ENCODE measurements at places on chromosomes 7 and 10.
A peak's percentile ranks its signal among the peaks of the same experiment; 100 is the strongest.

DNA sequence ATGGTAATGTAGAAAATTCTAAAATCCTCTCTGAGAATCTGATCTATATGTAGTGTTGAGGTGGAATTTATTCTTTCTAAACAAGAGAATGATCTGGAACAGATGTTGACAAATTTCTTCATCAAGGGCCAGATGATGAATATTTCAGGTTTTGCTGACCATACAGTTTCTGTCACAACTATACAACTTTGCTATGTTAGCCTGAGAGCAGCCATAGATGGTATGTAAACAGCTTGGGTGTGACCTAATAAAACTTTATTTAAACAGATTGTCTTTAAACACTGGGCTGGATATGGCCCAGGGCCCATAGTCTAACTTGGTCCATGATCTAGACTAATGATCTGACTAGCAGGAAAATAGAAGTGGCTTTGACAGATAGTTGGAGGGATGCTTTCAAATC is 213.6 kb upstream of the CELF2 start:
- no peak for DNase-seq

DNA sequence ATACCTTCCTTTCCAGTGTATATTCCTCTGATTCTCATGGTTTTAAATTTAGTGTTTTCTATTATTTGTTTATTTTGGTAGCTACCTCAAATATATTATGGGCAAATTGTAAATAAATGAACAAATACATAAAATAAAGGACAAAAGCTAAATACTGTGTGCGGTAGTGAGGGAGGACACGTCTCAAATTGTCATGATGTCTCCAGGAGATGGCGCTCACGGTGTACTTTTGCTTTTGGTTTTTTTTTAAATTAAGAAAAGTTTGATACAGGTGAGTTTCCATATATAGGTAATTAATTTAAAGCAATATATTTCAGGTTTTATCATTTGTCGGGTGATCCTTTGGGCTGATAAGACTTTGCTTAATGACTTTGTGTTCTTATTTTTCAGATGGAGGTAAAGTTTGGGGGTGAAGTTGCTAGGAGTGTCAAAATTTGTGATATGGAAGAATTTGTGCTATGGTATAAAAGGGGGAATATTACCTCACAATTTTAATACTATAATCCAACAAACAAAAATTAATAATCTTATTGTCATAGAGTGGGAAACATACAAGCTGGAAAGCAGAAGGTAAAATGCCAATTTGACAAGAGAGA is 68.4 kb upstream of the TMEM229A start:
- no peak for DNase-seq

GRCh38 chr10:62843600-62843999 is 27.4 kb upstream of the EGR2 start:
- no peak for DNase-seq

GRCh38 chr10:29140991-29141390 is 147.9 kb upstream of the LYZL1 start:
- DNase-seq = no peak

GRCh38 chr7:47150497-47151260 is 431.2 kb downstream of the TNS3 start:
- DNase-seq = no peak

- DNase-seq = no peak
These were observed 198.1 kb upstream of the STK17A start for GRCh38 chr7:43384616-43385308.

DNA sequence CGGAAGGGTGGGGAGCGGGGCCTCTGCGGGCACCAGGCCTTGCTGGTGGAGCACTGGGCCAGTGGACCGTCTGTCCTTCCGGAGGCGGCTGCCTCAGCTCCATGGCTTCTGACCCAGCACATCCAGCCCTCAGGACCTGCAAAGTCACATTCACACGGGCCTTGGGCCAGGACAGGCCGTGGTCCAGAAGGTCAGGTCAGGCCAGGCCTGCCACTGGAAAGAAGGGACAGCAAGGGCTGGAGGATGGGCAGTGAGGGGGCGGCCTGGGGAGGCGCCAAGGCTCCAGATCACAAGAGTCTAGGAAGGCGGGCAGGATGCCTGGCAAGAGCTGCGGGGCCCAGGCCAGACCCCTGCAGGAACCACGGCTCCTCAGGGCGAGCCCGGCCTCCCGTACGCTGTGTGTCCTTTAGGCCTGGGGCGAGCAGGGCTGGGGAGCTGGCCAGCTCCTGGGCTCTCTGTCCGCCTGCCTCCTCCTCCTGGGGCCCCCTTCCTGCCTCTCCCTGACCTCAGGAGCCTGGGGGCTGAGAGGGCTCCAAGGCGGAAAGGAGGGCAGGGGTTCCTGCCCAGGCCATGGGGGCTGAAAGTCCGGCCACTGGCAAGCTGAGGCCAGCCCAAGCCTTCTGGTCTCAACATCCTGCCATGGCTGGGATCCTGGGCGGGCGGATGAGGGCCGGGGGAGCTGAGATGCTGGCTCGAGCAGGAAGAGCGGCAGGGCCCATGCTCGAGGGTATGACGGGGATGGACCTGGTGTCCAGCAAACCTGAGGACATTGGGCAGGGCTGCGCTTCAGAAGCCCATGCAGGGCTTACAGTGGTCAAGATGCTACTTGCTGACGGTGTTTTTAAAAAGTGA is 225.8 kb downstream of the ELFN1 start:
- DNase-seq = no peak

GRCh38 chr10:60816628-60817397 is 38.5 kb downstream of the CDK1 start:
- DNase-seq = peak; percentile 18

- DNase-seq = no peak
These were observed 64.3 kb upstream of the ADRB1 start for GRCh38 chr10:113979409-113979808.

GRCh38 chr10:93160829-93161228 is 87.1 kb downstream of the CYP26A1 start:
- DNase-seq = no peak

GRCh38 chr10:34240039-34240438 is 575.1 kb downstream of the PARD3 start:
- DNase-seq = no peak

DNA sequence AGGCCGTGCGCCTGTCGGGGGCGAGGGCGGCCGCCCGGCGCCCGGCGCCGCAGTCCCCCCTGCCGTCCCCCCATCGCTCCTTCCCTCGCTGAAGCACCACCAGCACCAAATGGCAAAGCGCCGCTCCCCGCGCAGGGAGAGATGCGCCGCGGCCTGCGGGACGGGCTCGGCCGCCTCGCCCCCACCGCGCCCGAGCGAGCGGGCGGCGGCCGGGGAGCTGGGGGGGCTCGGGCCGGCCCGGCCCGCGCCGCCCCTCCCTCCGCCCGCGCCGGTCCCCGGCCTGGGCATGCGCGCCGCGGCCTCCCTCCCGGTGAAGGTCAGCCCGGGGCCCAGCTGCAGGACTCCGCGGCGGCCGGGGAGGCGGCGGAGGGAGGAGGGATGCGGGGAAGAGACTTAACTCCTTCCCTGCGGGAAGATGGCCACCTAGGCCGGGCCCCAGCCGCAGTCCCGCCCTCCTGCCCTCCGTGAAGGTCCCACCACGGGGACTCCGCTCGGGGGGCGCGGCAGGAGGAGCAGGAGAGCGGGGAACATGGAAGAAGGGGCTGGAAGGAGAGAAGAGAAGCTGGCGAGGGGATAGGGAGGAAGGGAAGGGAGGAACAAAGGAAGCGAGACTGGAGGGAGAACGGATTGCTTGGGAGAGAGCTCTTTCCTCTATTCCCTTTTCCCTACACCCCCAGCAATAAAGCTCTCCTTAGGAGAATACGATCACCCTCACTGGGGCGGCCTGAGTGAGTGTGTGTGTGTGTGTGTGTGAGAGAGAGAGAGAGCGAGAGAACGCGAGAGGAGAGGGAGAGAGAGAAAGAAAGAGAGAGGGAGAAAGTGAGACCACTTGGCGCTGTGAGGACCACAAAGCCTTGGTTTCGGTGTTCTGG is 3.4 kb upstream of the SMARCD3 start:
- DNase-seq = peak; percentile 53

- DNase-seq = no peak
These were observed 103.5 kb upstream of the RET start for GRCh38 chr10:42973411-42973810.

DNA sequence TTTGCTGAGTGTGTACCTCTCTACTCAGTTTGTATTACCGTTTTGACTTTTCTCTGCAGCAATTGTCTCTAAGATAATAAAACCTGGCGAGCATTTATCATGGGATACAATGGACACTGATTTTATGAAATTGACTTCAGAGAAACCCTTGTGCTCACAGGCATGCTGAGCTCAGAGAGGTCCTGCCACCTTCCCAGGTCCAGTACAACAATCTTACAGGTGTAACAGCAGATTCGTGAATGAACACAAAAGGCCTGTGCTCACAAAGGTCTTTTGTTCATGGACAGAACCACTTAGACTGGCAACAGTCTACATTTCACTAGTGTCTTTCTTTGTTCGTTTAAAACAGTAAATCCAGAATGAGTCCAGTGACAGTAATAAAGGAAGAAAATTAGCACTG is 43.2 kb downstream of the HECW1 start:
- no peak for DNase-seq

DNA sequence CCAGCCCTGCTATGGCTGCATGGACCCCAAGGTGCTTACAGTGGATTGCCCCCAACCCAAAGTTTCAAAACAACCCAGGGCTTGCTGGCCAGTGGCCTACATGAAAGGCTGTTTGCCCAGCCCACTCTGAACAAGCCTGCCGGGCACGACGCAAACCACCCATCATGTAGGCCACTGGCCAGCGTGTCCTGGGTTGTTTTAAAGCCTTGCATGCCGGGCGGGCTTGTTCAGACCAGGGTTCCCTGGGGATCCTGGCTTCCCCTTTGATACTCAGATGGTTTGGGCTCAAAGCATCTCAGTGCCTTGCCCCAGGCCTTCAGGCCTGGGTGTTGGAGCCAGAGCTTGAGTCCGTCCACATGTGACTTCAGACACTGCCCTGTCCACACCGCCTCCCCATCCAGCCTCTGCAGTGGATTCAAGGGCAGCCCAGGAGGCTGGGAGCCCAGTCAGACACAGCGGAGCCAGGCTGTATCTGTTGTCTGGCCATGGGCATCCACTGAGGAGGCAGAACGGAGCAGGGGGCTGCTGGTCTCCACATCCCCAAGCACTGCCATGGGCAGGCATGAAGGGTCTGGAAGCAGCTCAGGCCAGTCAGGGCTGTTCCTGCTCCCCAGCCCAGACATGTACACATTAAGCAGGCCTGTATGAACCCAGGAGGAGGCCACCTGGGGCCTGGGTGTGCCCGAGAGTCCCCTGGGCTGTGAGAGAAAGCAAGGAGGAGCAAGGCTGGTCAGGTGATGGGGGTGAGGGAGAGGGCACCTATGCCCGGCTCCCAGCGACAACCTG is 4.0 kb upstream of the ADIRF start:
- no peak for DNase-seq

DNA sequence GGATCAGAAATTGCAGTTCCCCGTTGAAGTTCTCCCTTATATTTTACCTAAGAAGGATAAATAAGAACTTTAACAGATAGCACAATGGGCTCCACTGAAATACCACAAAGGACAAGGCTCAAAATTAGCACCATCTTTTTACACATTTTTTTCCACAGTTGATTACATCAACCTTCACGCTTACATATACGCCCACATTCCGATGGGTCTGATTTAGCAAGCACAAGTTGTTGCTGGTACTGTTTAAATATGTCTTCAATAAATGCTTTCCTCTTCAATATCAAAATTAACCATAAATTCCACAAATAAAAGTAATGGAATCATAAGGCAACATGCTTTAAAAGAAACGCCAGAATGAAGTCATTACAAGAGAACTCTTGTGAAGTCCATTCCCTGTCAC is 79.5 kb downstream of the NEBL start:
- DNase-seq = no peak

DNA sequence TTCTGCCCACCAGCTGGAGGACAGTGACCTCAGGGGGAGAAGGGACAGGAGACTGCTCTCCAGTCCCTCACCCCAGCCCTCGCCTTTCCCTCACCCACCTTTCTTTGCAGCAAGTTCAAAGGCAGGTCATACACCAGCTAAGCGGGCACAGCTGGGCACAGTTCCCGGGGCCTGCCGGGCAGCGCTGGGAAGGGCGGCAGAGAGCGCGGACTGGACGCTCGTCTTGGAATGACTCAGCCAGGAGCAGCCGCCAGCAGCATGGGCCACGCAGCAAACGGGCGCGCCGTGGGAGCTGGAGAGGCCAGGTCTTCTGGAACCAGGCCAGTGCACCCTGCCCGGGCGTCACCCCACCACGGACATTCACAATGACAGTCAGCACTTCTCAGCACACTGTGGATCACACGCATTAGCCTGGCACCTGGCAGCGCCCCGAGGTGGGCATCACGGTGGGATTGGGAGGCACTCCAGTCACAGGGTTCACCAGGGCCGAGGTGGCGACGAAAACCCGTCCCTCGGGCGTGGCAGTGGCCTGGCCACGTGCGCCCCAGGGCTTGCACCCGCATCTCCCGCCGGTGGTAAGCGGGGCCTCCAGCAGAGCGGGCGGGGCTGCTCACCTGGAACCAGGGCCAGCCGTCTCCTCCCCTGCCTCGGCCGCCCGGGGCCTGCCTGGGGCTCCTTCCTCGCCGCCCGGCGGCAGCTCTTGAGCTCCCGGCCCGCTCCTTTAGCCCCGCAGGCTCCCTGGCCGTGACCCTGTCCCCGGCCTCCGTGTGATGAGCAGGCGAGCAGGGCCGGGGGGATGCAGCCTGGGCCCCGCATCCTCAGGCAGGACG is 29.0 kb upstream of the WDFY4 start:
- no peak for DNase-seq

- peak; percentile 26 for DNase-seq
These were observed 613 bp downstream of the USP6NL start for GRCh38 chr10:11610826-11611247.

DNA sequence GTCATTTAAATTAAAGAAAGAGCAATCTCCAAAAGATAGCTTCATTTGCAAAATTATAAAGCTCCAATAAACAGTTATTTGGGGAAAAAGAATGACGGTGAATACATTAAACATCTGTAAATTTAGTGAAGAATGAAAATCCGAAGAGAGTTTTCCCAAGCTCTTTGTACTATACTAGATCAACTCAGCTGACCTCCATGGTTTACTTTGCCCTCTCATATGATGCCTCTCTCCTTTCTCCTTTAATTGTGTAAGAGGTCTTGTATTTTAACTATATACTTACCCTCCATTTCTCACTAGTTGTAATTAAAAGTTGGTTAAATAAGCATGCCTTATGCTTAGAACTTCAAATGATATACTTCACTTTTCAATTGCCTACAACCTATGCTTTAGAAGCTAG is 125.8 kb downstream of the CACNA2D1 start:
- no peak for DNase-seq

GRCh38 chr10:30059209-30060107 is at the start of gene JCAD:
JCAD (minus strand) TSS chr10:30059586; CDS start chr10:30047812, 11,774 bp downstream.
- DNase-seq = peak; percentile 56

DNA sequence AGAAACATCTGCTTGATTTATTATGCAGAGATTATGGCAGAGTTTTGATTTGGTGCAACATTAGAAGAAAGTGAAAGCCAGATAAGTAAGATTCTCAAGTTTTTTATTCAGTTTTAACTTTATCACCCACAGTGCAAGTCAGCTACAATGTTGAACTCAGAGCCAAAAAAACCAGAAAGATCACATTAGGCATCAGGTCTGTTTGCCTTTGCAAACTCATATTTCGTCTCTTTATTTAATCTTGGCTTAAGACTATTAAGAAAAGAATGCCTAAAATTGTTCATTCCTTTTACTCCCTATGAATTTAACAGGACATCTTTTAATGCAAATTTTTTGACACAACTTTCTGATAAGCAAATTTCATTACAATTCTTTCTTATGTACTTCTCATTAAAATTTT is 76.0 kb upstream of the TMEM26 start:
- no peak for DNase-seq

Data from activated CD8-positive, alpha-beta memory T cell treated with anti-CD3 and anti-CD28 coated beads, Interleukin-2, amount 50 U/mL, for 4 hours (primary cell).